ENCODE measurements at places on chromosomes 2 and 18.

DNA sequence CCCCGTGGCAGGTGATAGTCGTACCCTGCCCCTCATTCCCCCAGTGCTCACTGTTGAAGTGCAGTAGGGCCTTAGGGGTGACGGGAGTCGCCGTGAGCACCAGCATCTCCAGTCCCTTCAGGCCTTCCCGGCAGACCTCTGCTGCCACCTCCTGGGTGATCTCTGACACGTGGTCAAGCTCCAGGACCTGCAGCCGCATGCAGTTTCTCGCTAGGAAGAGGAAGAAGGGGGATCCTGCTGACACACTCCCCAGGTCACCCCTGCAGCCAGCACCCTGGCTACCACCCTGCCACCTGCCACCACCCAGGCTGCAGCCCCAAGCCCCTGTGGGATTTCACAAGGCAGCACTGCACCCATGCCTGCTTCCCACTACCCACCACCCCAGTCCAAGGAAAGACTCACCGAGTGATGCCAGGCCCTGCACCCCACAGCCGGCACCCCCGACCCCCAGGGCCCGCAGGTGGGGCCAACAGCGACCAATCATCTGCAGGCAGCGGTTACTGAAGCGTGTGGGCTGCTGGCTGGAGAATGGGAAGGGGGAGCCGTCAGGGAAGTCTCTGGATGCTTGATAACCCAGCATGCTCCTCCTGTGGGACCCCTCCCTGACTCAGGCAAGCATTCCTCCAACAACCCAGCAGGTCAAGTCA is 23.8 kb downstream of the FBXO41 start:
- no peak for DNase-seq

GRCh38 chr18:55228191-55228590 is 268.9 kb upstream of the CCDC68 start:
- DNase-seq, result no peak

GRCh38 chr2:20419007-20419576 is 27.8 kb upstream of the RHOB start:
- no peak for DNase-seq

DNA sequence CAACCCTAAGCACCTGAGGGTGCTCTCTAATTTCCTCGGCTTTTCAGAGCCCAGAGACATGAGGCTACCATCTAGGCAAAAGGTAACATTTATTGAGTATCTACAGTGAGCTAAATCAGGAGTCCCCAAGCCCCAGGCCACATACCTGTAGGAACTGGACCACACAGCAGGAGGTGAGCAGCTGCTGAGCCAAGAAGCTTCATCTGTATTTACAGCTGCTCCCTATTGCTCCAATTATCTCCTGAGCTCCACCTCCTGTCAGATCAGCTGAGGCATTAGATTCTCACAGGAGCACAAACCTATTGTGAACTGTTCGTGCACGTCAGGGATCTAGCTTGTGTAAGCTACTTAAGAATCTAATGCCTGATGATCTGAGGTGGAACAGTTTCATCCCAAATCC is 70.2 kb downstream of the RND3 start:
- no peak for DNase-seq

GRCh38 chr2:73979021-73979420 is 5.7 kb upstream of the TET3 start:
- peak; percentile 69 for DNase-seq

- no peak for DNase-seq
Measured at GRCh38 chr2:190786404-190787166, 94.0 kb upstream of the GLS start.

DNA sequence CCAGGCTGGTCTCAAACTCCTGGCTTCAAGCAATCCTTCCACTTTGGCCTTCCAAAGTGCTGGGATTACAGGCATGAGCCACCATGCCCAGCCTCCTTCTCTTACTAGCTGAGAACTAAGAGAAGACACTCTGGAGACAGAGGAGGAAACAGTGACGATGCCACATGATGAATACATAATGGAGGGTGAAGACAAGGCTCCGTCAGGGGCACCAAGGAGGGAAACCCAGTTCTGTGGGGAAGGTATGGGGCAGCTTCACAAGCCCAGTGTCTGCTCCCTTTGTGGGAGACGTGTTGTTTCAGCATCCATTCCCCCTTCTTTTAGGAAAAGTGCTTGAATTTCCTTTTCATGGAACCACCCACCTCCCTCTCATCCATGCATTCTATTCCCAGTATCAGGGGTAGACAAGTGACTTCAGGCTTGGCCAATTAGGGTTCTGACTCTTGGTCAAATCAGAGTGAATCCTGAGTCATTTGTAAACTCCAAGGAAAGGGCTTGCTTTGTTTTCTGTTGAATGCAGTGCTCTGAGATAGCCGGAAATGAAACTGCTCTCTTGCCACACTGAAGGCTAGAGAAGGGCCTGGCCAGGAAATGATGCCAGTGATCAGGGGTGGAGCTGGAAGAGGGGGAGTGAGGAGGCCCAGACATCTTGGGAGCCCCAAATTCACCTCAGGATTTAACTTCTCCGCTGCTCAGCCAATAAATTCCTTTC is 23.7 kb downstream of the TMEM127 start:
- peak; percentile 68 for DNase-seq

GRCh38 chr2:65429786-65430602 is 2.4 kb downstream of the SPRED2 start:
- DNase-seq, result no peak

GRCh38 chr2:96109931-96110511 is 6.3 kb downstream of the ADRA2B start:
- DNase-seq, result no peak

- DNase-seq, result no peak
Measured at GRCh38 chr18:52278191-52278590, 61.8 kb upstream of the DCC start.

DNA sequence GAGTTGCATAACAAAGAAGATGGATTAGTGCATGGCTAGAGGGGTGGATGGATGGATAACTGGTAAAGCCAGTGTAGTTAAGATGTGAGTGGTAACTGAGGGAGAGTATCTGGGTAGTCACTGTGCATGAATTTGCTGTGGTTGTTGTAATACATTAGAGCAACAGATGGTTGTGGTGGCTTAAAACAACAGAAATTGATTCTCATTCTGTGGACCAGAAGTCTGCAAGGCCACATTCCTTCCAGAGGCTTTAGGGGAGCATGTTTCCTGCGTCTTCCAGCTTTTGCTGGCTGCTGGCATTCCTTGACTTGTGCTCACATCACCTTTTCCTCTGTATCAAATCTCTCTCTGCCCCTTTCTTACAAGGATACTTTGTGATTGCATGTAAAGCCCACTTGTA is 155.4 kb downstream of the ASB1 start:
- DNase-seq, result no peak

GRCh38 chr2:141393214-141393545 is 737.6 kb downstream of the LRP1B start:
- DNase-seq, result no peak

- no peak for DNase-seq
Measured at GRCh38 chr2:71282493-71282892, 49.1 kb upstream of the ZNF638 start.

DNA sequence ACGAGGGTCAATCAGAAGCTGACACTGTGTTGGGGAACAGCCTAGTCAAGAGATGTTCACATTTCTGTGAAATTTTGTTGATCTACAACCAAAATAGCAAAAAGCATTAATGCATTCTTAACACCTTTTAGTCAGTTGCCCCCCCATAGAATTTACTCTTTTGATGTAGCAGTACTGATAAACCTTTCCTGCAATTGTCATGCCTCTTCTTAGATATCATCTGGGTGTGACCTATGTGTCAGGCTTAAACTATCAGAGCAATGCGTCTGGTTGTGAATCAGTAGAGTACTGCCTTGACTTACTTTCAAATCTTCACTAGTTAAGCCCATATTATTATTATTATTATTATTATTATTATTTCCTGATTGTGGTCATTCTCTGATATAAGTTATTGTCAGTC is 61.9 kb downstream of the GREB1L start:
- no peak for DNase-seq

DNA sequence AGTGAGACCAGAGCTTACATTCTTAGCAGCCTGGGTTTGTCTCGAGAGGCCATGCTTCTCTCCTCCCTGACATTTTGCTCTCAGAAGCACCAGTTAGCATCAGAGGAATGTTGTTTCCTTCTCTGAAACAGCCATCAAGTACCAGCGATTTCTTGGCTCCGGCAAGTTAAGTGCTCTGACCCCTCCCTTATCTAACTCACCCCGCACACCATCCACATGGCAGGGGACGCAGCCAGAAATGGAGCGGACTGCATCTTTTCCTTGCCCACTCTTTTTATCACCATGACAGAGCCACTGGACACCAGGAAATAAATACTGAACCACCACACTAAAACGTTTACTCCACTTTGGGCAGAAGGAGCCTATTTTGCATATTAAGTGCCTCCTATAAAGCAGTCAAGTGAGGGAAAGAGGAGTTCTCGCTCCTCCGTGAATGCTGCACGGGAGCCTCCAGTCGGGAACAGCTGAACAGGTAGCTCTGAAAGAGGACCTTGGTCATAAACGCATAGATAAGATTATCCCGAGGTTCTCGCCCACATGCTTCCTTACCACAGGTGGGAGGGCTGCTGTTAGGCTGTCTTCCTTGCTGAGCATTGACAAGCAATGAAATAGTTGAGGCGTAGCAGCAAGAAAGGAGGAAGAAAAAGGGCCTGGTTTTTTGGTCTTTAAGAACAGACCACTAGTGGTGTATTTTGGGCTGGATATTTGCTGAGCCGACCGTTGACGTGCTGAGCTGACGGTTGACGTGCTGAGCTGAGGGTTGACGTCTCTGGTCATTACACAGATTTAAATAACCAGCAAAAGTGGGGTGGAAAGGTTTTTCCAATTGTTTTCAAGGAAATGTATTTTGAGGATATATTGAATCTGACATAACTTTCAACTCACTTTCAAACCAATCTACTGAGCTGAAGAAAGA is 71.4 kb upstream of the ITGB6 start:
- no peak for DNase-seq

Measured in GM13977 (cell line).